COR-L47 (cell line): ENCODE measurements at places on chromosomes 11 and 22.

- no peak for DNase-seq
These were observed 137.7 kb upstream of the TEAD1 start for GRCh38 chr11:12536566-12536965.

GRCh38 chr11:58813693-58814092 is 30.8 kb downstream of the GLYATL2 start:
- no peak for DNase-seq

GRCh38 chr11:121237686-121238658 is 54.6 kb upstream of the SC5D start:
- DNase-seq, result peak; percentile 23

DNA sequence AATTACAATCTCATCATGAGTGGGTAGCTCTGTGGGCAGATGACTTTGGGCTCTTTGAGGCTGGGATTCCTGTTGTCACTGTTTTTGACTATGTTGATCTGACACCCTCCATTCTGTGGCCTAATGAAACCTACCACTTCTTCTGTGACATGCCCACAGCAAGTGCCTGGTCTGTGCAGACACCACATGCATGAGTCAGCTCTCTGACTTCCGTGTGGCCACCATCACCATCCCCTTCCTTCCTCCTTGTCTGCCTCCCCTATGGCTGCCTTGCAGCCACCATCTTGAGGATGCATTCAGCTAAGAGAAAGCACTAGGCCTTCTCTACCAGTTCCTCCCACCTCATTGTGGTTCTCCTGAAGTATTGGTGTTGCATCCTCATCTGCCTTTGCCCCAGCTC is 15.3 kb upstream of the OR10V1 start:
- no peak for DNase-seq

GRCh38 chr22:50545522-50546325 is at the start of gene KLHDC7B:
TSS of gene KLHDC7B (plus strand) at chr22:50545899. CDS start at chr22:50546244, 345 bp downstream.
- no peak for DNase-seq
